Activated T-cell treated with anti-CD3 and anti-CD28 coated beads, Interleukin-2, amount 50 U/mL, for 4 hours (primary cell): ENCODE measurements at places on chromosomes 4 and X.

DNA sequence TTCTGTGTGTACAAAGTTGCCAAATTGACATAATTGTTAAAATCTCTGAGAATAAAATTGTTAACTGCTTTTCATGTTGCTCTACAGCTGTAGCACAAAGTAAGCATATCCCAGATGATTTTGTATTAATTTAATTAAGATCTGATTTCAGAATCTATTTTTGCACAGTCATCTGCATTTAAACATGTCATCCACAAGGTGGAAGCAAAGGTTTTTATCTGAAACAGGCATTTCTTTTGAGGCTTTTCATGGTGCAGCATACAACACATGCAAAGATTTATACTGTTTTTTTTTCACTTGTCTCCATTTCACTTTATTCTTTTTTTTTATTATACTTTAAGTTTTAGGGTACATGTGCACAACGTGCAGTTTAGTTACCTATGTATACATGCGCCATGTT is 51.2 kb downstream of the GC start:
- DNase-seq, result no peak

- DNase-seq, result no peak
Observed at GRCh38 chrX:1598021-1598875, 6.8 kb downstream of the AKAP17A start.

- DNase-seq, result no peak
Observed at GRCh38 chr4:3384771-3385710, 56.7 kb upstream of the HGFAC start.

- no peak for DNase-seq
Observed at GRCh38 chrX:747176-747575, 116.6 kb downstream of the SHOX start.

GRCh38 chrX:150616179-150616862 is 47.9 kb downstream of the MTM1 start:
- DNase-seq, result no peak

DNA sequence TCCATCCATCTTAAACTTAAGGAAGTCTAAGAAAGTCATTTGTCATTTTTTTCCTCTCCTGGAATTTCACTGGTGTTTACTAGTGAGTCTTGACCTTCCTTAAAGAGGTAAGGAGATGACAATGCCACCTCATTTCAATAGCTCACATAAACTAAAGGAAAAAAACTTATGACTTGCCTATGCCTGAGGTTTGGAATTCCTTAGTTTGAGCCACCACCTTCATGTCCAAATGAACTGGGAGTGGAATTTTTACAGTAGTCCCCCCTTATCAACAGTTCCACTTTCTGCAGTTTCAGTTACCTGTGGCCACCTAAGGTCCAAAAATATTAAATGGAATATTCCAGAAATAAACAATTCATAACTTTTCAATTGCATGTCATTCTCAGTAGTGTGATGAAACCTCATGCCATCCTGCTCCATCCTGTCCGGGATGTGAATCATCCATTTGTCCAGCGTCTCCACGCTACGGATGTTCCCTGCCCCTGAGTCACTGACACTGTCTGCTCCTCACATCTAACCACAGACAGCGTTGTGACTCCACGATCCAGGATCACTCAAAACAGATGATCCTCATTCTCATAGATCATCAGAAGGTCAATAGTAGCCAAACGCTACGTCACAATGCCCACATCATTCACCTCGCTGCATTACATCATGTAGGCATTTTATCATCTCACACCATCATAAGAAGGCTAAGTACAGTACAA is 177.4 kb downstream of the SH3KBP1 start:
- DNase-seq, result no peak

DNA sequence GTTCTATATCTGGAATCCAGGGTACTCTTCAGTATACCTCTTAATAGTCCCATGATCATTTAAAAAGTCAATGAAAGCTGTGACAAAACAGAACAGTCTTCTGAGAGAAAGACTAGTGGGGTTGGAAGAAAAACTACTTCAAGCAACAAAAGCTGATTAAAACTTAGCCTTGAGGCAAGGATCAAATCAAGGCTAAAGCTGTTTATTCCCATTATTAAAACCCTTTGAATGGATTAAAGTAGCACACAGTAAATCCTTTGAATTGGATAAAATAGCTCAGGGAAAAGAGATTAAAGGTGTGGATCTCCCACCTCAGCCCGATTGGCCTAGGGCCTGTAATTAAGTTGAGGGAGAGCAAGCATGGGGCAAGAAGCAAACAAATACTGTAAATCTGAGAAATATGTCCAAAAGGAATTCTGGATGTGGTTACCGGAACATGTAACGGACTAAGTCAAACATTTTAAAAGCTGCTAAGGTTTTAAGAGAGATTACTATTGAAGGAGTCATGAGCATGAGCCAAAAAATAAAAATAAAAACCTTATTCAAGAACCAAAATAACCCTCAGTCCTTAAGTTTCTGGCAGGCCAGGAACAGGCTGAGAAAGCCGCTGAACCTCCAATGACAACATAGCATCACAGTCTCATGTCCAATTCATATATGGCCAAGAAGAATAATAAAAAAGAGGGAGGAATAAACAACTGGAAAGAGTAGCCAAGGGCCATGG is 257.3 kb upstream of the NEIL3 start:
- no peak for DNase-seq

GRCh38 chr4:188160406-188160805 is 21.2 kb downstream of the TRIML1 start:
- no peak for DNase-seq

DNA sequence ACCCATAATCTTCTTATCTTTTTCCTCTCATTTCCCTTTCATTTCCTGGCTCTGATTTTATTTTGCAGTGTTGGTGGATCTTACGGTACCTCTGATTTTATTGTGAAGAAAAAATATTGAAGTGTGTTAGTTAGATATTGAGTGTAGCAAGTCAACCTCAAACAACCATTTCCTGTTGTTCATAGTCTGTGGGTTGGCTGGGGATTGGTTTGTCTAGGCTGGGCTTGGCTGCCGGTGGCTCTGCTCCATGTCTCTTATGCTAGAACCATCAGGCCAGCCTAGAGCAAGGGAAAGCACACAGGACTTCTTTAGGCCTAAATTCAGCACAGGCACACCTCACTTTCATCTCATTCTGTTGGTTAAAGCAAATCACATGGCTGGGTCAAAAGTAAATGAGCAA is 383.1 kb upstream of the LCORL start:
- no peak for DNase-seq

GRCh38 chr4:13546142-13546940 is 2.0 kb upstream of the NKX3-2 start:
- no peak for DNase-seq

GRCh38 chrX:19683358-19683757 is 168.1 kb upstream of the MAP3K15 start:
- no peak for DNase-seq

GRCh38 chrX:93538575-93538974 is 134.8 kb downstream of the NAP1L3 start:
- DNase-seq, result no peak

DNA sequence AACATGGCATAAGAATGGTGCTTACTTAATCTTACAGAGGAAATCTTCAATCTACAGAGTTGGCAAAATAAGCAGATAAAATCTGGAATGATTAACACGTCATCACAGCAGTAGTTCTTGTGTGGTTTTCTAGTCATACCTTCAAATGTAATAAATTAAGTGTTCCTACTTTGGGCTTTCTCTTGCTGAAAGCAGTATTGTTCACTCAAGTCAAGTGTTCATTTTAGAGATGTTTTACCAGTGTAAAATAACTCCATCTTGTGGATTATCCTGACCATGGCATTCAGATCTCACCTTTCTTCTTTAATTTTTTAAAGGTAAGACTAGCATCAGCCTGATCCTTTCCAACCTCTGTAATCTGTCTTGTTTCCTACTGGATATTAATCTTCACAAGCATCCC is 72.9 kb downstream of the ADAMTS3 start:
- no peak for DNase-seq

GRCh38 chrX:69027181-69028005 is 137.9 kb downstream of the PJA1 start:
- DNase-seq, result no peak

- DNase-seq, result no peak
Observed at GRCh38 chr4:135492439-135492838, 1290.8 kb upstream of the PABPC4L start.

GRCh38 chr4:70196857-70197256 is 1.3 kb downstream of the ODAM start:
- DNase-seq, result no peak

DNA sequence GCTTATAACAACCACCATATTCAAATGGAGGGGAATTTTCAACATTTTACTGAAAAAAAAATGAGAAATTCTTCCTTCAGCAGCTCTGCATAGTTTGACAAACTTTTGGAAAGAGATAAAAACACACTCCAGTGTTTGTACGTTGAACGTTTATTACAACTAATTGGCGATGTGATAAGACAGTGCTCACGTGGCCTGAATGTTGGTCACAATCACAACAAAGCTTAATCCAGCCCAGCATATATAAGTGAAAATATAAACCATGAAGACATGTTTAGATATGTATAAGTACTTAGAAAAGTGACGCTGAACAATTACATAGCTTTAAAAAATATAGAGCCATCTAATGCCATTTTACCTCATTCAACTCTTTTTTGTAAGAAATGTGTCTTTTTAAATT is 28.7 kb downstream of the AP1S2 start:
- DNase-seq, result no peak

GRCh38 chr4:182555997-182556418 is 312.8 kb downstream of the TENM3 start:
- DNase-seq, result no peak

GRCh38 chrX:101232316-101232715 is 12.7 kb downstream of the DRP2 start:
- DNase-seq, result no peak

- DNase-seq, result no peak
Observed at GRCh38 chr4:81307991-81308390, 93.0 kb upstream of the PRKG2 start.
